ENCODE measurements at places on chromosomes 4 and X. TPM values are rescaled to one million over a fixed set of nuclear protein-coding genes. Genes with fewer than 3 reads are reported as not detected.

GRCh38 chrX:72041176-72041575 is 90.5 kb downstream of the RTL5 start:
- DNase-seq = no peak

- peak; percentile 60 for DNase-seq
Observed at GRCh38 chr4:86935853-86936733, 1.3 kb downstream of the AFF1 start.

DNA sequence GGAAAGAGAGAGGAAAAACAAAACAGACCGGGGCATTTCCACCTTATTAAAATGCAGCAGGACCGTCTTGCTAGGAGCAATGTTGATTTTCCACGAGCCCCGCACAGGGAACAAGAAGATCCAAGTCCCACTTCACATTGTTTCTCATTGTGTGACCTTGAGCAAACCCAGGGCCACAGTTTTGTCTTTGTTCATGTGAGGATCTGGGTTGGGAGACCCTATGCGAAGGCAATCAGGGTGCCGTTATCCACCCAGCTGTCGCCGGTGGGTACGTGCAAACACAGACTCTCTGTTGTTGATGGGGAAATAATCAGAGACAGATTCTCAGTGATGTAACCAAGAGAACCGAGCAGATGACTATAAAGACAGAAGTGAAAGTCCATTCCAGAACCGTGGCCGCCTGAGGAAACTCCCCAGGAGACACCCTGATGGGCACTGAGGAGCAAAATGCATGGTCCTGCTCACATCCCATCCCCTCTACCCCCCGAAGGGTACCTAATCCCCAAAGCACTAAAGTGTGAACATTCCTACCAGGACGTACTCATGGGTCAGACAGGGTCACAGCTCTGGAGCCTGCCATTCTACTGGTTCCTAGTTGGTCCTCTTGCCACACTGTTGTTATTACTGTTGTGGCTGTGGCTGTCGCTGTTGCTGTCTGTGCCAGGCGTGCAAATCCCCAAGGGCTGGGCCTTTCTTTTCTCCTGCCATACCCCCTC is 102.7 kb upstream of the RBPJ start:
- no peak for DNase-seq

The BBS12 gene
- 1.6 TPM for total RNA-seq

DNA sequence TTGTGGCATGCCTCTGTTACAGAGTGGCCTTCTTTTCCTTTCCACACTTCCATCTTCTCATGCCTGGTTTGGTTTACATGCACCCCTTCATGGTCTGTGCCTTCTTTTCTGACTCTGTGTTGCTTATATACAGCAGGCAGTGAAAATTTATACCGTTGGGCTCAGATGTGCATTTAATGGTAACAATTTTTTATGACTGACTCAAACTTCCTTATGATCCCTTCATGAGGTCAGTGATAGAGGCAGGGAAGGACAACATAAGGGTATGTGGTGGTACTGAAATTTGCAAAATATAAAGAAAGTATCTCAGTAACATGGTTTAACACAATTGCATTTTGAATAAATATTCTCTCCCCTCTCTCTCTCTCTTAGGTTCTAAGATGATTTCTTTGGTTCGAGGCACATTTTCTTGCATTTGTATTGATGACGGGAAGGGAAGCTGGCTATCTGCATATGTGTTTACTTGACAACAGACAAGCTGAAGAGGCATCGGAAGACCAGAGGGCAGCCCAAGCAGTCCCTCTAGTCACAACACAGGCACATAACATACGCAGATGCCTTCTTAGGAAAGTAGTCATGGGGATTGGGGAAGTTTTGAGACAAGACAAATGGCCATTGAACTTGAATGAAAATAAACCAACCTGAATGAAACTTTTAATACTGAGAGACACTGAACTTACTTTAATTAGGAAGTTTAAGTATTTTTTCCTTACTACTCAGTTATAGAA is 163.3 kb upstream of the LEF1 start:
- no peak for DNase-seq

DNA sequence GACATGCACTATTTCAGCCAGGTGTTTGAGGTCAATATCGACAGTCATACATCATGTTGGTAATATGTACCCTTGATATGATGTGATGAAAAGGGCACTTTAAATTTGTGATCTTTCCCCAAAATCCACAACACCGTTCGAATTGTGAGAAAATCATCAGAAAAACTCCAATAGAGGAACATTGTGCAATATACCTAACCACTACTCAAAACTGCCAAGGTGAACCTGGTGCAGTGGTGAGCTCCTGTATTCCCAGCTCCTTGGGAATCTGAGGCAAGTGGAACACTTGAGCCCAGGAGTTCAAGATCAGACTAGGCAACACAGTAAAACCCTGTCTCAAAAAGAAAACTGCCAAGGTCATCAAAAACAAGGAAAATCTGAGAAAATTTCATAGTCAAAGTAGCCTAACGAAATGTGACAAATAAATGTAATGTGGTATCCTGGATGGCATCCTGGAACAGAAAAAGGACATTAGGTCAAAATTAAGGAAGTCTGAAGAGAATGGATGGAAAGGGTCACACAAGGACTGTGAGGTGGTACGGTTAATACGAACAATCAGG is 55.6 kb upstream of the LSM6 start:
- DNase-seq = no peak

GRCh38 chr4:7924570-7924969 is 15.1 kb downstream of the AFAP1 start:
- no peak for DNase-seq

DNA sequence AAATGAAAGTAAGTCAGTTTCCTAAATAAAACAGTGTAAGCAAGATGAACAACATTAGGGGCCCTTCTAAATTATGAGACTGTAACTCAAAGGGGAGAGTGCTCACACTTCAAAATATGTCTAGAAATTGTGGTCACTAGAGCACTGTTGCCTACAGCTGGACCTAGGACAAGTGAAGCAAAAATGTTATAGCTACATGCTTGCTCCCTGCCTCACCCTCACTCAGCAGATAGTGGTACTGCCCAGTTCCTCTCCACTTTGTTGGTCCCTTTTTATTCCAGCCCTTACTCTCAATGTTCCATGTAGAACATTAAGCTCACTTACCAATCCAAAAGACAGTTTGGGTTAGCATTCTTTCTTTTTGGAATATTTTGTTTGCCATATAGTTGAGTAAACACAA is 147.3 kb downstream of the GRIA3 start:
- DNase-seq = no peak

The LRAT gene
- total RNA-seq = under 0.01 TPM

DNA sequence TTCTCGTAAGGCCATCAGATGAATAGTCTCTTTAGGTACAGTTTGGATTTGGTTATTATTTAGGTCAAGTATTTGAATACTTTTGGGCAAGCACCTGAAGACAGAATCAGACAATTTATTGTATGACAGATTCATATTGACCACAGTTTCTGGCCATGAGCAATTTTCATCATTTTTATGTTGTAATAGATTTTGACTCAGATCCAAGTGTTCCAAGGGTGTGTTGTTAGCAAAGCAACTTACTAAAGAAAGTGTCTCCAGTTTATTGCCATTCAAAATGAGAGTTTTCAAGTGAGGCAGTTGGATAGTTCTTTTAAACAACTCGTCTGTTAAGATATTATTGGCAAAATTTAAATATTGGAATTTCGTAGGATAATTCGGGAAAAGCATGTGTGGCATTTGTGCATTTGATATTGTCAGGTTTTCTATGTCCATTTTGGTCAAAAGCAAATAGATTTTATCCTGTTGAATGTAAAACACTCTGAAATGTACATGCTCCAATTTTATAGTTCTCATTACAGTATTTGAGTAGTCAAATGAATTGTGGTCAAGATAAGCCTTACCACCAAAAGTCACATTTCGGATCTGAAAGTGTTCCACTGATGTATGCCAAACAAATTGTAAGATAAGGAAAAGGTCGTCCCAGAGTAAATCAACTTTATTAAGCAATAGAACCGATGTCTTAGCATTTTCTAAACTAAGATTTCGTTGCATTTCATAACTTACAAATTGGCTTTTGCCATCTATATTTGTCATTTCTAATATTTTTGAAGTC is 8.4 kb downstream of the TLR10 start:
- DNase-seq = no peak

The HTRA3 gene
- total RNA-seq = 12.9 TPM

GRCh38 chrX:101287402-101287801 is 3.7 kb downstream of the TAF7L start:
- DNase-seq = peak; percentile 12

GRCh38 chr4:182143822-182144625 is 99.2 kb upstream of the TENM3 start:
- DNase-seq = no peak

The SMIM31 gene
- not detected for total RNA-seq

DNA sequence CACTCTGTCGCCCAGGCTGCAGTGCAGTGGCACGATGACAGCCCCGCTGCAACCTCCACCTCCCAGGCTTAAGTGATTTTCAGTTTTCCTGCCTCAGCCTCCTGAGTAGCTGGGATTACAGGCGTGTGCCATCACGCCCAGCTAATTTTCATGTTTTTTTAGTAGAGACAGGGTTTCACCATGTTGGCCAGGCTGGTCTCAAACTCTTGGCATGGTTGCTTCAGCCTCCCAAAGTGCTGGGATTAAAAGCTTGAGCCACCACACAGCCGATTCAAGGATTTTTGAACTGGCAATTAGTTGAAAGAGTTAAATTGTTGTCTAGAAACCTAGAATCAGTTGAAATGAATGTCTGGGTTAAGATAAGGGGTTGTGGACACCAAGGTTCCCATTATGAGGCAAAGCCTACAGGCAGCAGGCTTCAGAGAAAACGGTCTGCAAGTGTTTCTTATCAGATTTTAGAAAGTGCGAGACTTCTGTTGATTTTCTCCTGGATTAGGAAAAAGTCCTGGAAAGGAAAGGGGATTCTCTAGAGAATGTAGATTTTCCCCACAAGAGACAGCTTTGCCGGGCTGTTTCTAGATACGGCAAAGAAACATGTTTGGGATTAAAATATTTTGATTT is 8.3 kb upstream of the CCNI start:
- DNase-seq = no peak

The CYTL1 gene
- total RNA-seq = 98.3 TPM

- no peak for DNase-seq
Observed at GRCh38 chrX:150162141-150162540, 201.0 kb upstream of the MAMLD1 start.

DNA sequence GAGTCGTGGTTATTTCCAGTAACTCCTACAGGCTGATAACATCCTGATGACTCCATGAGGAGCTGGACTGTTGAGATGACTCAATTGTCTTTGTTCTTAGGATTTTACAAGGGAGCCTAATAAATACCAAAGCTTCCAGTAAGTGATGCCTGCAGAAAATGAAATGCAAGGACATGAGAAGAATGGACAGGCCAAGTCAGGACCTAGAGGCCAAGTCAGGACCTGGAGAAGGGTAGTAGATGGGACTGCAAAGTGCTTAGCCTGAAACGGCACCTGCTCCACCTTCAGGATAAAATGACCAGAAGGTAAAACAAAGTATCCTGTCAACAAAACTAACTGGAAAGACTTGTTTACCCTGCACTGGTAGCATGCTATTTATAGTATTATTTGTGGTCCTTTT is 6.4 kb upstream of the SLC10A6 start:
- DNase-seq = no peak

The COX18 gene
- total RNA-seq = 31.2 TPM

DNA sequence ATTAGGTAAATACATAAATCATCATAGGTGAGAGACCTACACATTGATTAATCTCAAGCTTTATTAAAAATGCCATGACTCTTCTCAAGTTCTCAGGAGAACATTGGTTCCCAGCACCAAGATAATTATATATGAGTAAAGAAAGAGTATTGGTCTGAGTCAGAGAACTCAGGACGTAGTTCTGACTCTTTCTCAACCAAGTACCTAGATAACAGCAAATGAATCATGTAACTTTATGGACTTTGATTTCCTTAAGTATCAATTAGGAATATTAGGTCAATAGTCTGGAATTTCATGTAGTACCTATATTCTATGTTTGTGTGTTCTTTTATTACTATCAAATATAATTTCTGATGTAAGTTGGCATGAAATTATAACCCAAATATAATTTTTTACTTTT is 409.9 kb downstream of the GABRG1 start:
- no peak for DNase-seq

The TKTL1 gene
- 0.27 TPM for total RNA-seq

The MAGEC1 gene
- total RNA-seq = not detected

DNA sequence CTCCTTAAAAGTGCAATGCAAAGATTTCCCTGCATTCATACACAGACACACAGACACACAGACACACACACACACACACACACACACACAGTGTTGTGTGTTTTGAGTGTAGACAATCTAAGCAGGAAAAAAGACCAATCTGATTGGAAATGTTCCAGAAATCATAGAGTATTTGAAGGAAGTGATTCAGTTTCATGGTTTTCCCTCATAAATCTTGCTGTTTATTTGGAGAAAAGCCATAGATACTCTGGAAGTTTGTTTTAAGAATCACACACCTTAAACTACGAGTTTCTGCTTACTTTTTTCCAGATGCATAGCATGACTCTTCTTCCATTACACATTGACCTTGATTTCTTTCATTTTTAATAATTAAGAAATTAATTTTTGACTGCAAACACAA is 298.5 kb upstream of the BMP3 start:
- DNase-seq = no peak

DNA sequence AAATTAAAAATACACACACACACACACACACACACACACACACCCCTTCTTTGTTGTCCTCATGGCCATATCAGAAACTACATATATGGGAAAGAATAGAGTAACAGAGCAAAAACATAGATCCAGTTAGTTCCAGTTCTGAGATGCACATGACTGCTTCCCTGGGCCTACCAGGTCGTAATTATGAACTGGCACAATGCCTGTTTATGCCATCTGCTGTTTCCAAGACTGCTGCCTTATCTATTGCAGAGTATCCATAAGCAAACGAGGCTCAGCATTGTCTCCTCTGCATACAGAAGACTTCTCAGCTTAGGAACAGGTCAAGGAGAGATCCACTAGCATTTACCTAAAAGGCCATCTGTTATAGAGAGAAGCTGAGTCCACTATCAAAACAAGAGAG is 789.0 kb downstream of the TECRL start:
- DNase-seq = no peak

GRCh38 chr4:14265651-14266050 is 638.1 kb upstream of the BOD1L1 start:
- no peak for DNase-seq

The RGN gene
- total RNA-seq = not detected

GRCh38 chr4:148431401-148431800 is 10.8 kb downstream of the NR3C2 start:
- DNase-seq = no peak

- no peak for DNase-seq
Observed at GRCh38 chr4:54015423-54016030, 48.9 kb downstream of the CHIC2 start.

DNA sequence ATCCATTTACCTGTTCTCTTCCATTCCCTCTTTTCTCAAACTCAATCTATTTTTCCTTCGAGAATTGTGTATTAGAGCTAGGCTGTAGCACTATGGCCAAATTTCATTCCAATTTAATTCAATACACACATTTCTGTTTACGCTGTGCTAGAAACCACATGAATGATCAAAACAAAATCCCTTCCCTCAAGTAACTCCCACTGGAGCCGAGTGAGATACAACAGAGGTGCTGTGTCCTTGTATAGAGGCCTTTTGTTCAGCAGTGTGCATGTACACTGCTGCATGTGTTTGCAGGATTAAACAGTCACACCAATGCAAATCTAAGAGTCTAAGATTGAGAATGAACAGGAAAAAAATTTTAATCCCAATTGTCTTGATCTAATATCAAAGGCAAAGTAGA is 734.2 kb downstream of the RAPGEF2 start:
- no peak for DNase-seq

The SLITRK4 gene
- total RNA-seq = 1.1 TPM

The MAGEE2 gene
- 0.27 TPM for total RNA-seq

The MAGEC3 gene
- total RNA-seq = under 0.01 TPM

The SMIM10 gene
- 15.1 TPM for total RNA-seq
